ENCODE measurements at places on chromosomes 13 and 19.

DNA sequence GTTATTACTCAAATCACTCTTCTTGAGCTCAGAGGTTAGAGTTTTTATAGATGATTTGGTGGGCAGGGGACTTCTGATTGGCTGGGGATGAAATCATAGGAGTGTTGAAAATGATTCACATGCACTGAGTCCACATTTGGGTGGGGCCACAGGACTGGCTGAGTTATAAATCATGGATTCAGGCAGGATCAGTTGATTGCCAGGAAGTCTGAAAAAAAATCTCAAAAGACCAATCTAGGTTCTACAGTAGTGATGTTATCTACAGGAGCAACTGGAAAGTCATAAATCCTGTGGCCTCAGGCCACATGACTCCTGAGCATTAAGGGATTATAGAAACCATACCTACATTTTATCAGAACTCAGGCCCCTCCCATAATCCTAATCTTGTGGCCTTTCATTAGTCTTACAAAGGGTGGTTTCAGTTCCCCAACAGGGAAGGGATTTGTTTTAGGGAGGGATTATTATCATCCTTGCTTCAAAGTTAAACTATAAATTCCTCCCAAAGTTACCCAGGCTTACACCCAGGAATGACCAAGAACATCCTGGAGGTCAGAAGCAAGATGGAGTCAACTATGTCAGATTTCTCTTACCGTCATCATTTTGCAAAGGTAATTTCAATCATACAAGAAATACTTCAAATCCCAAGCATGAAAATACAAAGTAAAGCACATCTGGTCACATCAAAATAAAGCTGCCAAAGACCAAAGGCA, 5.6 kb upstream of the CCDC70 start:
- no peak for DNase-seq

DNA sequence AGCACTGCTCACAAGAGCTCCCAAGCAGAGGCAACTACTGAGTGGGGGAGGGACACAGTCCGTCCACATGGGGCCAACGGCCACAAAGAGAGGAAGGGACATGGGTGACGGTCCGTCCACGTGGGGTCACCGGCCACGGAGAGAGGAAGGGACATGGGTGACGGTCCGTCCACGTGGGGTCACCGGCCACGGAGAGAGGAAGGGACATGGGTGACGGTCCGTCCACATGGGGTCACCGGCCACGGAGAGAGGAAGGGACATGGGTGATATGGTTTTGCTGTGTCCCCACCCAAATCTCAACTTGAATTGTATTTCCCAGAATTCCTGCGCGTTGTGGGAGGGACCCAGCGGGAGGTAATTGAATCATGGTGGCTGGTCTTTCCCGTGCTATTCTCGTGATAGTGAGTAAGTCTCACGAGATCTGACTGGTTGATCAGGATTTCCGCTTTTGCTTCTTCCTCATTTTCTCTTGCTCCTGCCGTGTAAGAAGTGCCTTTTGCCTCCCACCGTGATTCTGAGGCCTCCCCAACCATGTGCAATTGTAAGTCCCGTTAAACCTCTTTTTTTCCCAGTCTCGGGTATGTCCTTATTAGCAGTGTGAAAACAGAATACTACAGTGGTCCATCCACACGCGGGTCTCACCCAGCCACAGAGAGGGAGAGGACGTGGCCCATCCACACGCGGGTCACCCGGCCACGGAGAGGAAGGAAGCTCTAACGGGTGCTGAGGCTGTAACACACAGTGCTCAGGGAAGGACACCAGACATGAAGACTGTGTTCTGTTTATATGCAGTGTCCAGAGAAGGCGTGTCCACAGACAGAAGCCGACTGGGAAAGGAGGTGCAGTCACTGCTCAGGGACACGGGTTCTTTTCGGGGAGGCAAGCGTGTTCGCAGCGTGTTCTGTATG, 48.5 kb downstream of the GAS6 start:
- DNase-seq = peak; percentile 6

DNA sequence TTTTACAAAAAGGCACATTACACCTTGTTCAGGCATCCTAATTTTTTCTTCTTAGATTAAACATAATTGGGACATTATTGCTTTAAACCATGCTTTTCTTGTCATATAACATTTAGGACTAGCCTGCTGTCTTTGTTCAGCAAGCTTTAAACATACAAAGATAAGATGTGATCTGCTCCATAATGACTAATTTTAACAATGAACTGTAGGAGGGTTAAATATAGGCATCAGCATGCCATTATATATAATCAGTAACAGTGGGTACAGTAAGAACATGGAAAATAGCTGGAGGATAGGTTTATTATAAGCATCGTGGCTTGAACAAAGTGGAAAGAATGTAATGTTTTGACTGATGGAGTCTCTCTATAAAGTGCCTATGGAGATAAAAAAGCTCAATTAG, 661.7 kb downstream of the SLITRK6 start:
- DNase-seq = no peak

DNA sequence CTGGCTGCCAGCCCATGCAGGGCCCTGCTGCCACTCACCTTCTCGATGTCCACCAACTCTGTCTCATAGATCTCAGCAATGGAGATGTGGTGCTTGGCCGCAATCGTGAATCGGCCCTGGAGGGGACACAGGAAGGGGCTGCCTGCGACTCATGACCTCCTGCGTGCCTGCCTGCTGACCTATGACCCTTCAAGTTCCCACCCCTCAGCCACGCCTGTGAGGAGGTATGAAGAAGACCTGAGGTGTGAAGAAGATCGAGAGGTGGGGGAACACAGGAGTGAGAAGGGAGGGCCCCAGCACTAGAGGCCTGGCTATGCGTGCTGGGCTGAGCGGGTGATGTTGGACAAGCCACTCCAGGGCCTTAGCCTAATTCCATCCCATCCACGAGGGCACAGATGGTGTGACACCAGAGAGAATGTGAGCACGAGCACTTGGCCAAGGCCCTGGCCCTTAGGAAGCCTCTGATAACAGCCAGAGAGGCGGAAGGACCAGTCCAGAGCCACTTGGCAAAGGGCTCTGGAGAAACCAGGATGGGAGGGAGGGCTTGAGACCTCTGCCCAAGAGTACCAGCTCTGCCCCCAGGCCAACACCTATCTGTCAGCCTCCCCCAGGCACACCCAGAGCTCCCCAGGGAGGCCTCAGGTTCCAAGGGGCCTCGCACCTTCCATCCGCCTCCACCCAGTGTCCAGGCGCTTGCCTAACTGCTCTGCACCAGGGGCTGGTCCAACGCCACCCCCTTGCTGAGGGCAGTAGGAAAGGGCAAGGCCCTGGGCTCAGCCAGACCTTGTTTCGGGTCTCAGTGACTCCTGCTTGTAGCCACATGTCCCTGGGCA, 9.6 kb upstream of the KPTN start:
- DNase-seq = no peak

- no peak for DNase-seq
Measured at GRCh38 chr19:13115936-13116281, 631 bp downstream of the TRMT1 start.

DNA sequence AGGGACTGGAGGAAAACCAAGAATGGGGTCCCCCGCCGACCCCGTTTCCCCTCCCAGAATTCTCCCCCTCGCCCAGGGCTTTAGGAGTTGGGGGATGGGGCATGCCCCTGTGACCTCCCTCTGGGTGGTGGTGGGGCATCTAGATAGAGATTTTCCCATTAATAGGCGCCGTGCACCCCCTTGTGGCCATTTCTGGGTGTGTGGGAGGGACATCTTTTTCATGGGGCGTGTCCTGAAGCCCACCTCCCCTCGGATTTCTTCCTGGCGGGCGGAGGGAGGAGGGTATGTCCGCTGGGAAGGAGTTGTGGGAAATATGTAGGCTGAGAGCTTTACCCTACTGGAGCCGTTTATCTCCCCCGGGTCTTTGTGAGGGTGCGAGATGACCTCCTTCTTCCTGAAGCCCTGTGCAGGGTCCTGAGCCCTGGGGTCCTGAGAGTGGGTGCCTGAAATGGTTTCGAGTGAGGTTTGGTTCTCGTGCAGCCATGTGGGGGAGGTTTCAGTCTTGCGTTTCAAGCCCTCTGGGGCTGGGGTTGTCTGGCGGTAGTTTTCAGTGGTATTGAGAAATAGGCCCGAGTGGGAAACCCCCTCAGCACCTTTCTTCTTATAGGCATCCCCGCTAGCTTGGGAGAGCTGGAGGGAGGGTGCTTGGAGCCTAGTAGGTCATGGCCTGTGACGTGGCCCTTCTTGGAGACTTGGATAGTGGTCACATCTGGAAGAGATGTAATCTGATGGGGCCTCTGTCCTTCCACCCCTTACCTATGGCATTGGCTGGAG, 1.0 kb downstream of the PRMT1 start:
- peak; percentile 77 for DNase-seq

GRCh38 chr19:5914946-5915781, 1.1 kb downstream of the CAPS start:
- no peak for DNase-seq

DNA sequence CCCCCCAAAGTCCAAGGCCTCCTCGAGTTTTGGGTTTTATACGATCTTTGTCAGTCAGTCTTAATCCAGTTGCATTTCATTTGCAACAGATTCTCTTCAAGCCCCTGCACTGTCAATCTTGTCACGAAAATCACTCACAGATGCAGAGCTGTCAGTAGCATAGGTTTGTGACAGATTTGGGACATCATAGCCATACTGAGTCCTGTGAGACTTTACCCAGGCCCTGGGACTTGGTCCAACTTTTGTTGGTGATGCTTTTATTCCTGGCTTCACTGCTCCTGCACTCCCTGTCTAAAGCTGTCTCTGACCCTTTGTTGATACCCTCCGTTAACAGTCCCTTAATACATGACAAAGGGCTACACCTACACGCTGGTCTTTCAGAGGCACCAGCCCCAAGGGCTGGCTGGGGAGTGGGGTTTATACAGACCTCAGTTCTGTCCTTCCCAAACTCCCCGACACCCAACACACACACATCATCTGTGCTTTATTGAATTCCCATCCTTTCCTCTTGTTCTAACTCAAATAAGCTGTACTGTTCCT, 36.0 kb downstream of the PABPC3 start:
- no peak for DNase-seq

DNA sequence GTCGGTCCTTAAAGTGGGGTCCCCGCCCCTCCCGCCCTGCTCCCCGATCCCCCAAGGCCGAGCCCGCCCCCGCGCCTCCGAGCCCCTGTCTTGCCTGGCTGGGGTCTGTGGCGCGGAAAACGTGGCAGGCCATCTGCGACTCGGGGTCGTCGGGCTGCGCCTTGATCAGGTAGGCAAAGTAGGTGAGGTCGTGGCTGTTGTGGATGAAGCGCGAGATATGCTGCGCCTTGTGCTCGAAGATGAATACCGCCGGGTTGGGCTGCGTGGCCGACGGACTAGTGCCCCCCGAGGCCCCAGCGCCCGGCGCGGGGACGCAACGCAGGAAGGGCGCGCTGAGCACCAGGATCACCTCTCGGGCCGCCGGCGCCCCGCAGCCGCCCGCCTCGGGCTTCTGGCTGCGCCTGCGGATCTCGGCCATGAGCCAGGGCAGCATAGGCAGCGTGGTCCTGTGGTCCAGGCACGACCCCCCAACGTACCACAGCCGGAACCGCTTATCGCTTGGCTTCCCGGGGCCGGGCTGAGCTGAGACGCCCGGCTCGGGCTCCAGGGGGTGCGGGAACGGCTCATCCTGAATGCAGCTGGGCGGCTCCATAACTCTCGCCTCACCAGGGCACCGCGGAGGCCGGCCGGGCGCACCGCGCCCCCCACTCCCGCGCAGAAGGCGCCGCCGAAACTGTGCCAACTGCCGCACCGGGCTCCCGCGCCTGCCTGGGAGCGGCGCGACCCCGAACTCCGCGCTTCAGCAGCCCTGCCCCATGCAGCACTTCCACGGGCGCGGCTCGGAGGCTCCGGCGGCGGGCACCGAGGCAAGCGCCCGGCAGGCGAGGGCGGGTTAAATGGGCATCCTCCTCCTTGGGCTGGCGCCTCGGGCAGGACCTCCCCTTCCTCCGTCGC, 546 bp downstream of the TBC1D4 start:
- DNase-seq = peak; percentile 52

- DNase-seq = peak; percentile 86
Measured at GRCh38 chr13:95083758-95084157, 217.5 kb downstream of the ABCC4 start.

DNA sequence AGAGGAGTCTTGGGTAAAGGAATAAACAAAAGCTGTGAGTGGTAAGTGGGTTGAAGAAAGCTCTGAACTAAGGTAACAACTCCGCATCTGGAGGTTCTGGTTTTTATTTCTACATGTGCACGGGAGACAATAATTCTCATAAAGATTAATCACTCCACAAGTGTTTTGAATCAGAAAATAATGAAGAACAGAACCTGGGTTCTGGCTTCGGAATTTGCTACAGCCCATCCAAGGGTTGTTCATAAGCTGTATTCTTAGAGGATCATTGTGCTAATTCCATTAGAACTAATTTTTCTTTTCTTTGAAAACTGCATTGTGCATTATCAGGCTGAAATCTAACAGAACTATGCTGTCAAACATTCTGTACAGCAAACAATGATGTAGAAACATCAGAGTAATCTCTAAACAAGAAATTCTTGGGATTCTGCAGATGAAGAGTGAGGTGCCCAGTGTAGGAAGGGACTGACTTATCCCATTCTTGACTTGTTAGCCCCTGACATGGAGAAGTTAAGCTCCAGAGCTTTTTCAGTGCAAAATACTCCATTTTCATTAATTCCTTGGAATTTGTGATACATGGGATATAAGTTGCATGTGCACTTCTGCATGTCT, 368.2 kb downstream of the COG6 start:
- no peak for DNase-seq

- no peak for DNase-seq
Measured at GRCh38 chr19:41076286-41076685, 12.0 kb upstream of the CYP2A13 start.

- DNase-seq = no peak
Measured at GRCh38 chr13:61453121-61453520, 37.5 kb upstream of the PCDH20 start.

DNA sequence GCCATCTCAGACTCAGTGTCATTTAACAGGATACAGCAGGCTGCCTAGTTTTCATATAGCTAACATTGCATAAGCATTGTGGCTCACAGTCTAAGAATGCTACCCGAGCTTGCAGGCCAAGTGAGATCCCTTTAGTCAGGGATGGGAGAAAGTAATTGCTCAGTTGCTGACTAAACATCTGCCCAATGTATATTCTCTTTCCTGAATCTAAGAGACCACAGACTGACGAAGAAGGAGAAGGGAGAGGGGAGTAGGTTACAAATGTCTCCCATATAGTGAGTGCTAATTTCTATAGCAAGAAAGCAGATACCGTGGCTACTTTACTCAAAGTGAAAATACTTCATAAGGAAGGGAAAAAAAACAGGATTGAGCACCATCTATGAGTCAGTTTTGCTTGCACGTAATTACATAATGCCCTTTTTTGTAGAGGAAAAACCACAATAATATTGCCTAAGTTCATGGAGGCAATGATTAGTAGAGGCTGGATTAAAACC, 453.9 kb downstream of the COG6 start:
- no peak for DNase-seq

DNA sequence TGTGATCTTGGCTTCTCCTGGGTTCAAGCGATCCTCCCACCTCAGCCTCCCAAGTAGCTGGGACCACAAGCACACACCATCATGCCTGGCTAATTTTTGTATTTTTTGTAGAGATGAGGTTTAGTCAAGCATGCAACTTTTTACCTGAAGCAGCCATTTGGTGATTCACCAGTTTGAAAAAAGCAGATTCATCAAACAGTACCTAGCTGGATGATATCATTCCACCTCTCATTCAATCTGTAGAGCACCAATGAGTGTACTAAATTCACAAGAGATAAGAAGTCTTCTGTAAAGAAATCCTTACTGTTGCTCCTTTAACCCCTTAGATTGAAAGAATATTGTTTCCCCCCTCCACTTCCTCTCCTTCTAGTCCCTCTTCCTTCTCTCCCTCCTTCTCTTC, 261.1 kb upstream of the RFC3 start:
- no peak for DNase-seq

GRCh38 chr19:36112678-36113077, 1.7 kb downstream of the OVOL3 start:
- DNase-seq = no peak

- DNase-seq = no peak
Measured at GRCh38 chr13:52104624-52105023, 24.2 kb downstream of the NEK5 start.
